Smooth muscle cell of the brain vasculature (primary cell): ENCODE measurements at places on chromosomes 3 and 15.

- no peak for DNase-seq
Observed at GRCh38 chr3:57966829-57967228, 41.4 kb upstream of the FLNB start.

- no peak for DNase-seq
Observed at GRCh38 chr3:159158213-159158612, 356.4 kb downstream of the MFSD1 start.

DNA sequence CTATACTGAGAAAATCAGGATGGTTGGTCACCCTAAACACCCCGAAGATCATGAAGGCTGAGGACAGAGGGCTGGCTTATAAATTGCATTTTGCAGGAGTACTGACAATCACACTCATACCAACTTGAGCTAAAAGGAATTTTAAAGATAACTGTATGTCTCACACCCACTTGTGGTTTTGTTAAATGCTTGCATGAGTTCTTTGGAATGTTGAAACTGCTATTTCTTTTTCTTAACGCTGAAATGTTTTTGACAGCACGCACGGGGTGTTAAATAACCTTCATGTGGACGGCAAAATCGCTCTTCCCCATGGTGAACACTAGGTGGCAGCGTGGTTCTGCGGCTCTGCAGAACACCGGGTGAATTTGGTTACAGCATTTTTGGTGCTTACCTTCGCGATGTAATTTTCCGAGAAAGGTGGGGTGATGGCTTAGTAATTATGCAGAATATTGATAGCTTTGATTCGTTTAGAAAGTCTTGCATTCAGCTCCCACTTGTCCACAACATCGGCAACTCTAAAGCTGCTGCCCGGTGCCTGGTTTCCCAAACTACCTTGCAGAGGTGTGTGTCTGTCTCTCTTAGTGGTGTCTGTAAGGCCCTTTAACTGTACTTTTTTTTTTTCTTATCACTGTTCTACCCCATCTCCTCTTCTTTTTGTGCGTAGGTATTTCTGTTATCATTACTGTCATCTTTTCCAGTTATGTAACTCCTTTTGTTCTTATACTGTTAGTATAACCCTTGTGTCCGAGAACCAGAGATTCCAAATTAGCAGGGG lies 51.7 kb downstream of the ARNT2 start:
- peak; percentile 79 for DNase-seq

DNA sequence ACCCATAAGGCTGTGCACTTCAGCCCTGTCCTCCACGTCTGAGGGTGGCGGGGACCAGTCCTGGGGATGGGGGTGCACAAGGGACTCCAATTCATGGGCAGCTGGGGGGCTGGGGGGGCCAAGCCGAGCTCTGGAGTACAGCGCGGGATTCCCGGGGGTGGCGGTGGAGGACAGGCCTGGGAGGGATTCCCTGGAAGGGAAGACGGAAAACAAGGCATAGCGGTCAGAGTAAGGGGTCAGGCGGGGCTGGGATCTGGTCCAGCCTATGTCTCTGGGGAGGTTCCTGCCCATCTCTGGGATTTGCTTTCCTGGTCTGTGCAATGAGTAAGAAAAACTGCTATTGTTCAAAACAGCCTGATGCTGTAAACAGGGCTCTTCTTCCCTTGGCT lies 8.1 kb upstream of the IGDCC3 start:
- DNase-seq, result no peak

DNA sequence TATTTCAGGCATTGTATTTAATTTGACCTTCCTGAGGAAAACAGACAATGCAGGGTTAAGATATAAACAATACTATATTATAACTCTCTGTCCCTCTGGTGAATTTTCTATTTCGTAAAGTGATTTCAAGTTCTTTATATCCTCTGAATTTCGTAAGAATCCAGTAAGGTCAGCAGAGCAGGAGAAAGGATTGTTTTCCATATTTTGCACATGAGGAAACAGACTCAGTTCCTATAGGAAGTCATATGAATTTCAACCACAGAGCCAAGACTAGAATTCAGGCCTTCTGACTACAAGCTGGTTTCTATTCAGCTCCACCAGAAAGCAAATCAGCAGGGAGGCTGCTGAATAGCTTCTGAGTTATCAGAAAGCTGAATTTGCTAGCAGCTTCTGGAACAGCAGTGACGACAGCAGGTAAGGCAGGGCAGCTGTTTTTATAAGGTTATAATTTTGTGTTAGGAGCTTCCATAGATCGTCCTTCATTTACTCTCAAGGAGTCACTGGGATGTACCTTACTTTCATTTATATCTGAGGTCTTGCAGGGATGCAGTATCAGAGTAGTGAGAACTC lies 11.1 kb upstream of the PLAAT1 start:
- no peak for DNase-seq

GRCh38 chr3:121750087-121750415 lies 510 bp upstream of the GOLGB1 start:
- no peak for DNase-seq

DNA sequence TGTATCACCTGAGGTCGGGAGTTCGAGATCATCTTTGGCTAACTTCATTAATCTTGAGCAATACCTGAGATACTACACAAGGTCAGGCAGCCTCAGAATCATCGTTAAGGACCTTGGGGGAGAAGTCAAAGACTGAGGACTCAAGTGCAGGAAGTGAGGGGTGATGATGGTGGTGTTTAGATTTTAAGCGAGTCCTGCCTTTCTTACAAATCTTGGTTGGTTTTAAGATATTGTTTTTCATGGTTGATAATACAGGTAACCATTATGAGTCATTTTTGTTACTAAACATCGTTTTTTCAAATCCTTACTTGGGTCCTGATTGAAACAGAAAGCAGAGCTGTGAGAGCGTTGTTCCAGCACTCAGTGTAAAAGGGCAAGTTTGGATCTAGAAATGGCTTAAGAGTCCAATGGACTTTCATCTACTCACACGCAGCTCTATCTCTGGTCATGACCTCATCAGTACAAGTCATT lies 4.1 kb downstream of the RASGRP1 start:
- no peak for DNase-seq

- no peak for DNase-seq
Observed at GRCh38 chr3:126546013-126546412, 12.7 kb downstream of the C3orf22 start.

DNA sequence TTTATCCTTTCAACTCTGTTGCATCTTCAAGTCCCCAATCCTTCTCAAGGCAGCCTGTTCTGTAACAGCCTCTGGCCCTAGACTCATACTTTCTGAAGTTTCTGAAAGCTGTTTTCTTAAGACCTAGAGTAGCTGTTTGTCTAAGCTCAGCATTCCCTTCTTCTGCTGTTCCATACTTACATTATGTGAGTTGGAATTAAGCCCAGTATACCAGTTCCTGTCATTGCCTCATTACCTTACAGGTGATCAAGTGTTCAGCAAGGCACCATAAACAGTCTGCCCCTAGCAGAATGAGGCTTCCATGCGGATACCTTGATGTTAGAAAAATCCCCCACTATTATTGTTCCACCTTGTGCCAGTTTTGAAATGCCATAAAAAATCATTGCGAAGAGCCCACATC lies 180.6 kb downstream of the PLCL2 start:
- no peak for DNase-seq

DNA sequence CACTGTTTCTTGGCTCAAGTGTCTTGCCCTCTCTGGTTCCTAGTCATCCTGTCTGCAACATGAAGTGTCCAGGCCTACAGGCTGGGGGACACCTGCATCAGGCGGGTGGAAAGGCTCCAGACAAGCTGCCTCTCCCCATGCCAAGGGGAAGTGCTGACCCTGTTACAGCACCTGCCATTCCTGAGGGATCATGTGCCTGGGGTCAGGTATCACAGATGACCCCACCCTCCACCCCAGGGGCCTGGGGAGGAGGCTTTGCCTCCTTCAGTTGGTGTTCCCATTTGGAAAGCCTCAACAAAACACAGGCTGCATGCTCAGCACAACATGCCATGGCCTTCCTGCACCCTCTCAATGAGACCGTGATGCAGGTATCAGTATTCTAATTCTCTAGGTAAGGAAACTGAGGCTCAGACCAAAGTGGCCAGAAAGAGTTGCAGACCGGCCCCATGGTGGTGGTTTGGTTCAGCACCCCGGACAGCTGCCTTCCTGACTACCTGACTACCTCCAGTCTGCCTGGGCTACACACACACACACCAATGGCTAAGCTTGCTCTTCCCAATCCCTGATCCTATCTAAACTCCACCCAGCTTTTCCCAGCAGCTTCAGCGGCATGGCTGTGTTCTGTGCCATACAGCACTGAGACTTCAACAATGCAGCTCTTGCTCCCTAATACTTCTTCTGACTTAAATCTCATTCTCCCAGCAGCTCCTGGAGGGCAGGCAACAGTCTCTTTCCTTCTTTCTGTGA lies 69.7 kb upstream of the LINGO1 start:
- no peak for DNase-seq

DNA sequence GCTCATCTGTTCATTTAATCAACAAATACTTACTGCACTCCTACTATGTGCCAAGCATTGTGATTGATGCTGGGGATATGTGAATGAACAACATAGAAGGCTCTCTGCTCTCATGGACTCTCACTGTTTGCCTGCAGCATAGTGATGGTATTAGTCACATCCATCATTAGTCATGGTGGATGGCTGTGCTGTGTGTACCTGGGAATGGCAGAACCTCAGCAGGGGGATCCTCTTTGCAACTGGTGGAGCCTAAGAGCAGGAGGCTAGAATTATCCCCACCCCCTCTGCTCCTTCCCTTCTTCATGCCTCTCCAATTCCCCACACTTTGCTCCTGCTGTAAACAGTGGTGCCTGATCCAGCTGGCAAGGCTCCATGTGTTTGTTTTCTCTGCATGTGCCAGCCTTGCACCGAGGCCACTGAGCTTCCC lies 20.5 kb downstream of the BOC start:
- peak; percentile 74 for DNase-seq

DNA sequence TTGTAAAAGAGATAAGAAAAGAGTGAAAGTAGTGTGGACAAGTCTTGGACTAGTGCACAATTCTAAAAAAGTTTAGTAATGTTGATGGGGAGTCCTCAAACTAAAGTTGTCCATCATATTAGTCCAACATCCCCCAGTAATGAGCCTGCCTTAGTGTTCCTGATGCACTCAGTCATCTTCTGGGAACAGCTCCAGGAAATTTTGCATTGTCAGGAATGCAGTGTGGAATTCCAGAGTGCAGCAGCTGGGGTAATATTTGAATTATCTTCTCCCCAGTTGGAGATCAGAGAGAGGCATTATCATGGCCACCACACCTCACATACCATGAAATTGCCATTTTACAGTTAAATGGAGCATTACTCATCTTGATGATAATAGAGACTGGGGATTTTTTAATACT lies 528.8 kb upstream of the NAALADL2 start:
- DNase-seq, result peak; percentile 13

- no peak for DNase-seq
Observed at GRCh38 chr15:80404761-80405553, 775 bp downstream of the ARNT2 start.

DNA sequence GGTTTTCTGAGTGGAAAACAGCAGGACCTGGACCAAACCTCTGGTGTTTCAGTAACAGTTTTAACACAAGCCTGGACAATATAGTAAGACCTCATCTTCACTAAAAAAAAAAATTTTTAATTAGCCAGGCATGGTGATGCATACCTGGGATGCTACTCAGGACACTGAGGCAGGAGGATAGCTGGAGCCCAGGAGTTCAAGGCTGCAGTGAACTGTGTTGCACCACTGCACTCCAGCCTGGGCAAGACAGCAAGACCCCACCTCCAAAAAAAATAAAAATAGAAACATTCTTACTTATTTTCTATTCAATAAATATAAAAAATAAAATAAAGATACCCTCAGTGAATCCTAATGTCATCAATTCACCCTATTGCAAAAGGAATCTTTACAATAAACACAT lies 21.5 kb downstream of the ULK4 start:
- no peak for DNase-seq

GRCh38 chr3:124714223-124714853 lies 15.9 kb upstream of the UMPS start:
- no peak for DNase-seq

DNA sequence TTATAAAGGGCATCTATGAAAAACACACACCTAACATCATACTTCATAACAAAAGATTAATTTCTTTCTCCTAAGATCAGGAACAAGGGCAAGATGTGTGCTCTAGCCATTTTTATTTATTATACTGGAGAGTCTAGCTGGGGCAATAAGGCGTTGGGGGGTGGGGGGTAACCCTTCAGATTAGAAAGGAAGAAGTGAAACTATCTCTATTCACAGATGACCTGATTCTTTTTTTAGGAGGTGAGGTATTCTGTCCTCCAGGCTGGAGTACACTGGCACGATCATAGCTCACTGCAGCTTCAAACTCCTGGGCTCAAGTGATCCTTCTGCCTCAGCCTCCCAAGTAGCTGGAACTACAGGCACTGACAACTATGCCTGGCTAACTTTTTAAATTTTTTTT lies 89.5 kb upstream of the MANF start:
- DNase-seq, result no peak

DNA sequence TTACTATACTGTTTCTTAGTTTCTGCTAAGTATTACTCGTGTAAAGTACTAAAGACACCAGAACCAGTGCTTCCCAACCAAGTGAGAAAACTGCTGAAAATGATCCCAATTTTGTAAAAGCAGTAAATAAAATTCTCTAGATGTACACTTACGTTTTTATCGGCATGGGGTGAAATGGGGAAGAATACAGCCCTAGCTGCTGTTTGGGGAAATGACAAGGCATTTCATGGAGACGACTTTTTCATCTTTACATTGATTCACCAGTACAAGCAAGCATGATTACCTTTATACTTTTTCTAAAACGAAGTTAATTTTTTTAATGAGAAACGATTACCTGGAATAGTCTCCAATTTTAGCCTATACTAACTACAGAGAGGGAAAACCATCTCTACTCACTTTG lies 1.4 kb downstream of the PSMD6 start:
- no peak for DNase-seq

DNA sequence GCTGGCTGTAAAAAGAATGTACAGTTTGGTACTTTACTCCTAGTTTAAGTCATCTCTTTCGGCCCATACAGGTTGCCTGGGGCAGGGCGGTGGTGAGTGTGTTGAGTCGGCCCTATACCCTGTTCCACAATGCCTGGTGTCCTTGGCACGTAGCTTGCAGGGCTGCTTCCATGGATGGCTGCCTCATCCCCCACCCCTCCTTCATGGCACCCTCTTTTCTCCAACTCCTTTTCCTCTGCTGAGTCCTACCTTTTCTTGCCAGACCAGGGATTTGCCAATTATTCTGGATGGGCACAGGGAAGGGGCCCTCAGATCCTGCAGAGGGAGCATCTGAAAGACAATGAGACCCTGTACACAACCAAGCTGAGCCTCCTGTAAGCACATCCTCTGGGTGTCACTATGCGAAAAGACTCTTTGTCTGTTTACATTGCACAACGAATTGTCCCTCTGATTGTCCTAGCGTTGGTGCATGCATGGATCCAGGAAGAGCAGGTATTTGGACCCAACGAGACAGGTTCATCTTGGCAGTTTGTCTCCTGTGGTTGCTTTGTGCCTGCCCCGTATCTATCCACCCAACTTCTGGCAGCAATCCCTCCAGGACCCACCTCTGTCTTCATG lies 73.6 kb upstream of the CGNL1 start:
- no peak for DNase-seq
